NCI-H1694 treated with DMSO at 0.1 percent for 48 hours (cell line): ENCODE measurements at places on chromosomes 12 and 14.

DNA sequence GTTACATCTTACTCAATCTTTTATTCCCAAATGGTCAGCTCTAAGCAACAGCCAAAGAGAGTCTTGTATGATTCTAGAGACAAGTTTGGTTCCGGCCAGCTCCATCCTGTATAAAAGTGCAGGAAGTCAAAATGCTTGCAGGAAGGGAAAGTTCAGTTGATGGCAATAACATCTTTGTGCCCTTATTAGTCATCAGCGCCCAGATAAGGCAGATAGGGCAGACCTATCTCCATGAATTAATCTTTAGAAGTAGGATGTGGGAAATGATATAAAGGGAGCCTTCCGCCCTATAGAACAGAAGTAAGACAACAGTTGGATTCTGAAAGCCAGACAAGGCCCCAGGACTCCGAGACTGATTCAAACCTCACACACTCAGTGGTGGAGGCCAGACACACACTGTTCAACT is 6.4 kb downstream of the GNS start:
- no peak for DNase-seq

- DNase-seq = no peak
These were observed 190.5 kb downstream of the PHETA1 start for GRCh38 chr12:111178181-111179081.

DNA sequence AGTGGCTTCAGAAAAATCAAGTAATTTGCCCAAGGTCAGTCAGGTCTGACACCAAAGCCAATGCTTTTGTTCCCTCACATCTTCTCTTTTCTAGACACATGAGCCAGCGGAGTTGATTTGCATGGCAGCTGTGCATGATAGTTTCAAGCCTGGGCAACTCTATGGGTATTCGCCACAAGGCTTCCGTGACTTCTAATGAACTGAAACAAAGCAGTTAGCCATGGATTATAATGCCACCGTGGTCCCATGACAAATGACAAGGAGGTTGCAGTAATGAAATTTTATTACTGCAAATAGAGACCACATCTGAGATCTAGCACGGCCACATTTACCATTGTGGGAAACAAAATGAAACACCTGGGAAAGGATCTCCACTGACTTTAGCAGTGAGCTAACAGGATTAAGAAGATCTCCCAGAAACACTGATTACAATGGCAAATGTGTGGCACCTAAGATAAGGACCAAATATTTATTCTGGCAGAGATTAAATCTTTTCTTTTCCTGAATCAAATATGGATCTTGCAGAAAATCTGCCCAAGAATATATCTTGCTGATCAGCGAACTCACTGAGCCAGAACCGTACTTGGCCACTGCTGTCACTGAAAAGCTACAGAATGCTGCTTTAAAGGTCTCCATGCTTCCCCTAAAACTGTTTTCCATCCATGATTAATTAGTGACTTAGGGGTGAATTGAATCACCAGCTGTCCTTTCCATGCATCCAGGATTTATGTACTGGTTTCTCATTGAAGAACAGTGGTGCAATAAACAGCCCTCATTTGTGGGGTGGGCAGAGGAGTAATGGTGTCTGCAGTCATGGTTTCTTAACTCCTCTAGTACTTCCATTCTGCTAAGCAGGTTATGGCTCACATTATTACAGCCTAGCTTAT is 551.0 kb downstream of the DIO2 start:
- peak; percentile 94 for DNase-seq

DNA sequence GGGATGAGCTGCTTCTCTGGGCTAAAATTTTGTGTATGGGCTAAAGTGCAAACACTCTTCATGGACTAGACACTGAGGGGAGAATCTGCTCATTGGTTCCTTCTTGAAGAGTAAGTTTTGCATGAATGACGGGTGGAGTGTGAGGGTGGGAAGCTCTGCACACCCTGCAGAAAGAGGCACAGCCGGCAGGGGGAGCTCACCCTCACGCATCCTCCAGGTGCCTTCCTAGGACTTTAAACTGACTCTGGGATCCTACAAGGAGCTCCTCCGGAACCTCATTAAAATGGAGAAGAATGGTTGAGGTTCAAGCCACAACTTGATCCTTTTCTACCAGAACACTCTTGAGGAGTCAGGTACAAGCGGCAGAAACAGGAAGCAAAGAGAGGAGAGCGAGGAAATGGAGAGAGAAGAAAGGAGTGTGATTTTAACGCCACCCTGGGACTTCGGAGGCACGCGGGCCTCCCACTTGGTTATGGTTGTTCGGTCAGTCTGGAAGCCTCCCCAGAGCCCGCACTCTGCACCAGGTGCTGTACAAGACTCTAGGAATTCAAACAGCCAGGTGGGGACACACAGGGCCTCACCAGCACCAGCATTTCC is 87.5 kb downstream of the SETD3 start:
- peak; percentile 55 for DNase-seq

DNA sequence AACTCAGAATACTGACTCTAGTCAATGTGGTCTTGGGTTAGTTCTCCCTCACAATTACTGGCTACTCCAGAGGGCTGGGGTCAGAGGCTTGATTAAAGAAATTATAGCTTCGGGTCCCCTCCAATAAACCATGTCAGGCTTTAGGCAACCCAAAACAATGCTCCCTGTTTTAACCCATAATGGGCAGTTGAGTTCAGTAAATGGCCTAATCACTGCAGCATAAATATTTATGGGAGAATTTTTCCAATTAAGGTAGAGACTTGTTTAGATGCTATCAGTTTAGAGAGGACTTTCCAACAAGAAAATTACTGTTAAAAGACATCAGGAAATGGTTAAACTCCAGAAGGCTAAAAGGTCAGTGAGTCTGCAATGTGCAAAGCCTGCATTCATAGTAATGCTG is 389.2 kb upstream of the PRICKLE1 start:
- no peak for DNase-seq

- DNase-seq = no peak
These were observed 74.2 kb downstream of the ZFC3H1 start for GRCh38 chr12:71589478-71589881.

GRCh38 chr12:69332815-69333358 is 15.3 kb upstream of the LYZ start:
- DNase-seq = no peak

GRCh38 chr12:109592195-109592904 is 18.8 kb downstream of the MVK start:
- no peak for DNase-seq

- DNase-seq = no peak
These were observed 1024.9 kb downstream of the TMEM121 start for GRCh38 chr14:106551265-106551664.

- DNase-seq = no peak
These were observed 78.3 kb upstream of the BDKRB2 start for GRCh38 chr14:96126339-96126782.

GRCh38 chr14:91851563-91851962 is 15.8 kb downstream of the TC2N start:
- no peak for DNase-seq

GRCh38 chr12:109783965-109784244 is 49.3 kb downstream of the TRPV4 start:
- DNase-seq = no peak

DNA sequence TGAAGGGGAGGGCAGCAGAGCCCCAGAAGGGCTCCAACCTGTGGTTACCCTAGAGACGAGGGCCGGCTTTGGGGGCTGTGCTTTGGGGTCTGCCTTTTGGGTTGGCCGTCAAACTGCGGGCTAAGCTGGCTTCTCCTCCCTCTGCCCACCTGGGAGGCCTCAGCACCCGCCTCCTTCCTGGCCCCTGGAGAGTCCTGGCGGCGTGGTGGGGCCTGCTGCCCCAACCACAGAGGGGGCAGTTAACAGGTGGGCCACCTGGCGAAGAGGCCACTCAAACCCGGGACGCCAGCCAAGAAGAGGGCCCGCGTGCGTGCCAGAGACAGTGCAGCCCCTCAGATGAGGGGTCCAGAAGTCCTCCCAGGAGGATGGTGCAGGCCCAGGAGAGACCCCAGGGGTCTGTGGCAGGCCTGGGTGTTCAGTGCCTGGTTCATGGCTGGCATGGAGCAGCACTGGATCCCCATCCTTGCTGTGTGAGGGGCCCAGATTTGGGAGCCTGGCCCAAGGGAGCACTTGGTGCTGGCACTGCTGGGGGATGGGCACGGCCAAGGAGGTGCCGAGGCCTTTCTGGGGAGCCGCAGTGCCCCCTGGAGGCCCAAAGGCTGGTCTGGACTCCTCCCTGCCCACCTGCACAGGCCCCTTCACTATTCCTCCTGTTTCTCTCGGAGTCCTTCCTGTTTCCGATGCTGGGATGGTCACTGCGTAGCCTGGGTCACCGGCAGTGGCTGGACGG is 48.8 kb downstream of the LRCOL1 start:
- no peak for DNase-seq

DNA sequence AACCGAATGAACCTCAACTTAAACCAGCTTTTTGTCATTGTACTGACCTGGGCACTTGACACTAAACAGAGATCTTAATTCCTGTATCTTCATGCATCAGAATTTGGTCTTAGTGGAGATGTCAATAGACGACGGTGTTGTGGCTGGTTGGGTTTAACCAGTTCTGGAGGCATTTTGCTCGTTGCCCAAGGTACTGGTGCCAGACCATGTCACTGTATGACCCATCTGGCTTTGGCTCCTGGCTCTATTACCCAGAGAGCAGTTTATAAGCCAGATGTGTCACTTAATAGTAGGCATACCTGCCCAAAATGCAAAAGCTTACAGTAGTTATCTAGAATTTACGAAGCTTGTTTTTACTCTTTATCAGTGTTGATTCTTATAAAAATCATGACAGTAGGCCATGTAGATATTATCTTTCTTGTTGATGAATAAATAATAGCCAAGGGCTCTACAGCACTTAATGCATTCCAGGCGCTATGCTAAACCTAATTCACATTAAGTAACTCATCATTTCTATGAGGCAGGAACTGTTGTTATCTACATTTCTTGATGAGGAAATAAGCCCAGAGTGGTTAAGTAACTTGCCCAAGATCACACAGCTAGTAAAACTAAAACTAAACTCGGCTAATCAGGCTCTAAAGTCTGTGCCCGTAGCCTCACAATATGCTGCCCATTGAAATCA is 179.7 kb upstream of the HIF1A start:
- no peak for DNase-seq

DNA sequence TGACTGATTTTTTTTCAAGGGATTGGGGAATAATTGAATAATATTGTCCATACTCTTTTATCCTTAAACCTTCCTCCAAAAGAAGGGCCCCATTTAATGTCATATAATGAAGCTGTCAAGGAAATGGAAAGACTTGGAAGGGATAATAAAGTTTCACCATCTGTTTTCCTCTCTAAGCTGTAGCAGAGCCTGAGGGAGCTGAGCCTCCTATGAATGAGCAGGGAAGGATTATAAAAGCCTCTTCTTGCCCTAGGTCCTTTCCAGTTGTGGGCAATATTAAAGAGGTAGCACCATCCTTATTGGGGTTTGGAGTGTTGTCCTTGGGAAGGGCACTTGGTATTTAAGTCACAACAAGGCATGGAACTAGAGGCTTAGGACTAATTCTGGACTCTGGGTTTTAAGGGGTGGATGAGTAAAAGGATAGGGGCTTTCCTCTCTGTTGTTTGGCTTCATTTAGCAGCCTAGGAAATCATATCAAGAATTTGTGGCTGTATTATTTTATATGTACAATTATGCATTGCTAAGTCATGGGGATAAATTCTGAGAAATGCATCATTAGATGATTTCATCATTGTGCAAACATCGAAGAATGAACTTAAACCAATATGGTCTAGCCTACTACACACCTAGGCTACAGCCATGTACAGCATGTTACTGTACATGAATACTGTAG is 408.5 kb upstream of the DCN start:
- DNase-seq = no peak
